ENCODE measurements at places on chromosomes 2 and 18.

DNA sequence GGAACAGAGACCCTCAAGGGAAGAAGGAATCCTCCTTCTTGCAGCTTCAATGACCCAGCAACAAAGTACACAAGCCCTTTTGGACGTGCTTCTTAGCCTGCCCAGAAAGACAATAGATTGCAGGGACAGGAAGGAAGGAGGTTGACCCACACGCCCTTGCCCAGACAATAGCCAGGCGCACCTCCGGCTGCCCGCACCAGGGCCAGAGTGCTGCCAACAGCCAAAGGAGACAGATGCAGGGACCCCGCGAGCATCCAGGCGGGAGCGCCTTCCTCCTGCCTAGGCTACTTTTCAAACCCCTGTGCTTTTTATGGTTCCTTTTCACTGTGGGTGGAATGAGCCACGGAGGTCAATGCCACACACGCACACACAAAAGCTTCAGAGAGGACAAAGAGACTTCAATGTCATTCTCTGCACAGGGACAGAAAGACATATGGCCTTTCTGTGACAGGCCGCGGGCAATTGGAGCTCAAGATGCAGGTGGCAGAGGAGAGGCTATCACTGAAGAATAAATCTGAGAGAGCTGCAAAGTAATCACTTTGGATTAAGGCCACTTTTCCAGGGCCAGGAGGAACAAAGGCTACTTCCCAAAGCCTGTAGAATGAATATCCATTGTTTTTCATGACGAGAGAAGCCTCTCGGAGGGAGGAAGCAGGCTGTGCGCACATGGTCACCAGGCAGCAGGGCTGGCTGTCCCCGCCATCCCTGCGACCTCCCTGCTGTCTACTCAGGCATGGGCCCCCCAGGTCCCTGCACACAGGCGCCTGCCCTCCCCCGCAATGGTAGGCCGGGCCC is 300.6 kb downstream of the EIPR1 start:
- no peak for DNase-seq

- no peak for DNase-seq
These were observed 35.9 kb downstream of the PTPN4 start for GRCh38 chr2:119795309-119796303.

GRCh38 chr18:8800876-8801262 is 95.5 kb downstream of the MTCL1 start:
- DNase-seq = no peak

GRCh38 chr2:46167406-46167805 is 129.8 kb upstream of the EPAS1 start:
- DNase-seq = no peak

GRCh38 chr2:238105506-238106338 is 5.6 kb downstream of the ESPNL start:
- no peak for DNase-seq
